ENCODE measurements at places on chromosomes 13 and 19.
A peak's percentile ranks its signal among the peaks of the same experiment; 100 is the strongest.

- DNase-seq: no peak
Measured at GRCh38 chr13:65966991-65967451, 1263.1 kb downstream of the PCDH9 start.

DNA sequence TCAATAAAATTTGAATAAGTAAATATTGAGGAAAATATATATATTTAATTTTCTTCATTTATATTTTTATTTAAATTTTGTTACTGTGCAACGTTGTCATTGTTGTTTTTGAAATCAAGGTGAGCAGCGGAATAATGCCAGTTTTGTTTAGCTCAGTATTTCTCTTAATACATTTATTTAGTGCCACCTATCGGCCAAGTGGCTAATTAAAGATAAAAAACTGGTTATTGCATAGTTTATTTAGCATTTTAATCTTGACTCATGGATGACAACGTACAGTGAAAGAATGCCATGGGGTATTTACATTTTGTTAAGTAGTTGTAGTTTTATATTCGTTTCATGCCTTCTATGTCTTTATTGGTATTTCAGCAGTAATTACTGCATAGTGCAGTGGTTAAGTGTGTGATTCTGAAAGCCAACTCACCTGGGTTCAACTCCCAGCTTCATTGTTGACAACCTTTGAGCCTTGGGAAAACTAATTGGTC lies 265.9 kb downstream of the MYO16 start:
- DNase-seq: peak; percentile 59

- DNase-seq: no peak
Measured at GRCh38 chr13:22993148-22993547, 187.6 kb upstream of the SGCG start.

GRCh38 chr19:42313096-42313839 lies at the start of gene TMEM145:
TMEM145 (plus strand) TSS chr19:42313309; CDS start chr19:42313377, 68 bp downstream.
- DNase-seq: peak; percentile 37

GRCh38 chr13:44294876-44295275 lies 78.7 kb upstream of the SERP2 start:
- DNase-seq: no peak

DNA sequence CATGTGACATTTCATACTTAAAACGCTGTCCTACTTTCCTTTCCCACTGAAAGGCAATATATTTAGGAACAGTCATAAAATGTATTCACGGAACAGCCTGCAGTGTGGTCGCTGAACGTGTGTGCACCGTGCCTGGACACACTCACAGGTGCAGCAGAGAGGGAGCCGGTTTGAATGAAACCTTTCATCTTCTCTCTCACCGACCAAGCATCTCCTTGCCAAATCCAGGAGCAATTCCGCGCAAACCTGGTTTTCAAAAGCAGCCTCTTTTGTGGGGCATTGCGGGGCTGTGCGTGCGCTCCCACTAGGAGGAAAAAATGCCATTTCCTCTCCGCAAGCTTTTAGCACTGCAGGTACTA lies 1.0 kb downstream of the DCLK1 start:
- no peak for DNase-seq

- no peak for DNase-seq
Measured at GRCh38 chr13:22926748-22927400, 253.9 kb upstream of the SGCG start.

GRCh38 chr13:46622630-46623256 lies 69.8 kb downstream of the LRCH1 start:
- no peak for DNase-seq

GRCh38 chr13:102466610-102467190 lies 64.9 kb upstream of the FGF14 start:
- no peak for DNase-seq

GRCh38 chr19:11291991-11292390 lies 4.0 kb upstream of the TSPAN16 start:
- no peak for DNase-seq

Data from NCI-H2029 (cell line).